ENCODE measurements at places on chromosomes 5 and 9. TPM values are rescaled to one million over a fixed set of nuclear protein-coding genes. Genes with fewer than 3 reads are reported as not detected.

Gene DMRT3
- total RNA-seq = not detected

Gene IL4
- total RNA-seq = not detected

DNA sequence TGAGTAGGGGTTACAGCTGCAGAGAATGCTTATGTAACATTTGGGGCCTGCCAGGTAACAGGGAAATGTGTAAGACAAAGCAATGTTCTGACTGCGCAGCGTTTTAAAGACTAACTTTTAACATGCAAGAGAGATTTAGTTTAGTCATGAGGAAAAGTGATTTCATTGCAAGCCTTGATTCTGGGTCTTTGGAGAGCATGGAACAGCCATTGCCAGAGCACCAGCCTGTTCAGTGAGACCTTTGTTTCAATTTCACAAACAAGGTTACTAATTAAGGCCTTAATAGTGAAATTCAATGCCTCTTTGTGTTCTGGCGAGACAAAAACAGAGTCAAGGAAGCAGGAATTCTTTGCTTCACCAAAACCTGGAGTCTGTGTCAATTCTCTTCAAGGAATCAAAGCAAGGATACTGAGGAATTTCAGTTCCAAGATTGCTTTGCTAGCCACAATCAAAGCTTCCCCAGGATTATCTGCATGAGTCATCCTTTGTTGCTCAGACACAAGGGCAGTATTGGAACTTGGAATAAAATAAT is 14.4 kb downstream of the CKMT2 start:
- DNase-seq = no peak
- H3K27me3 ChIP-seq = no peaks in the 10 kb centered on the region
- no peak overlapping the region for H3K4me3 ChIP-seq
- no peaks in the 10 kb centered on the region for H3K36me3 ChIP-seq

Gene SCGB3A2
- total RNA-seq = not detected

DNA sequence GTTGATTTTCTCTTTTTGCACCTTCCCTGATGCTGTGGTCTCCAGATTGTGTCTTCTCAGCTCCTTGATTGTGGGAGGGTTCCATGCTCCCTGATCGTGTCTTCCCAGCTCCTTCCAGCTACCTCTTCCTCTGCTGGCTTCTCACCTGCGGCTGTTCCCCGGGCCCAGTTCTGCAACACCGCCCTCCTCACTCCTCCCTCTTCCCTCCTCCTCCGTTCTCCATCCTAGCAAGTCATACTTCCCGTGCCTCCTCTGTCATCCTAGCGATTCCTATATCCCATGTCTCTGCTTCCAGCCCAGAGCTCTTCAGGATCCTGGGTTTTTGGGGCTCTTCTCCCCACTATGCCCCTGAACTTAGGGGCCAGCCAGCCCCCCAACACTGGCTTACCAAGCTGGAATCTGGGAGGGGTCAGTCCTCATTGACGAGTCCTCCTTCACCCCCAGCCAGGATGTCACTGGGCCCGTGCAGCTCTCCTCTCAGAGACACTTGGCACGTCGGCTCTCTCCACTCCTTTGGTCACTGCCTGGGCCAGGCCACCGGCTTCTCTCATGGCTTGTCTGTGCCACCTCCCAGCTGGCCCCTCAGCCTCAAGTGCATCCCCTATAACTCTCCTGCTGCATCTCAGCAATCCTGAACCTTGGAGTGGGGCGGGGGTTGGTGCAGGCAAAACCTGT is 255.4 kb upstream of the MVB12B start:
- no peak for DNase-seq
- no peaks in the 10 kb centered on the region for H3K4me1 ChIP-seq
- H3K36me3 ChIP-seq = no peaks in the 10 kb centered on the region
- peaks cover 2% of the 10 kb centered on the region for H3K27me3 ChIP-seq

Gene PCDH1
- 9.8 TPM for total RNA-seq

GRCh38 chr5:35016174-35017051 is 31.3 kb downstream of the AGXT2 start:
- DNase-seq = no peak
- no peaks in the 10 kb centered on the region for H3K27me3 ChIP-seq
- H3K4me3 ChIP-seq = no peak overlapping the region
- no peaks in the 10 kb centered on the region for H3K4me1 ChIP-seq
- H3K36me3 ChIP-seq = peaks cover 30% of the 10 kb centered on the region

Gene LCN6
- not detected for total RNA-seq

- H3K4me3 ChIP-seq = no peak overlapping the region
- no peak for DNase-seq
- peaks cover 17% of the 10 kb centered on the region for H3K4me1 ChIP-seq
- H3K36me3 ChIP-seq = no peaks in the 10 kb centered on the region
These were observed 1.2 kb downstream of the DIPK1B start for GRCh38 chr9:136713550-136713949.

DNA sequence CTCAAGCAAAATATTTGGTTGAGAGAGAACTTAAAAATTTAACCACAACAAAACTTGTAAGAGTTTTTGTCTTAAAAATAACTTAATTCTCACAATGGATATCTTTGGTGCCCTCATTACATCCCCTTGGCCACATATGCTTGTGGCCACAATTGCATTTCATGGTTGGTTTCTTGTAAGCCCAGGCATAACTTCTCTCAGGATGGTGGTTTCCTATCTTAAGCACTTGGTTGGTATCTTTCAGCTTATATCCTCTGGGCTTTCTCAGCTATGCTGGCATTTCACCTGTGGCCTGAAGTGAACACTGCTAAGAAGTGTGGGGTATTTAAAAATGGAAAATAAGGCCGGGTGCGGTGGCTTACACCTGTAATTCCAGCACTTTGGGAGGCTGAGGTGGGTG is 212.4 kb upstream of the MEF2C start:
- no peaks in the 10 kb centered on the region for H3K36me3 ChIP-seq
- H3K4me1 ChIP-seq = no peaks in the 10 kb centered on the region
- DNase-seq = no peak
- no peak overlapping the region for H3K27ac ChIP-seq

Gene PCDHB5
- 0.42 TPM for total RNA-seq

- H3K27ac ChIP-seq = peak overlapping the region; percentile 58
- no peaks in the 10 kb centered on the region for H3K36me3 ChIP-seq
- DNase-seq = no peak
- H3K27me3 ChIP-seq = peaks cover 2% of the 10 kb centered on the region
- H3K4me3 ChIP-seq = no peak overlapping the region
These were observed 2.0 kb downstream of the NR2F1-AS1 start for GRCh38 chr5:93578813-93579691.

DNA sequence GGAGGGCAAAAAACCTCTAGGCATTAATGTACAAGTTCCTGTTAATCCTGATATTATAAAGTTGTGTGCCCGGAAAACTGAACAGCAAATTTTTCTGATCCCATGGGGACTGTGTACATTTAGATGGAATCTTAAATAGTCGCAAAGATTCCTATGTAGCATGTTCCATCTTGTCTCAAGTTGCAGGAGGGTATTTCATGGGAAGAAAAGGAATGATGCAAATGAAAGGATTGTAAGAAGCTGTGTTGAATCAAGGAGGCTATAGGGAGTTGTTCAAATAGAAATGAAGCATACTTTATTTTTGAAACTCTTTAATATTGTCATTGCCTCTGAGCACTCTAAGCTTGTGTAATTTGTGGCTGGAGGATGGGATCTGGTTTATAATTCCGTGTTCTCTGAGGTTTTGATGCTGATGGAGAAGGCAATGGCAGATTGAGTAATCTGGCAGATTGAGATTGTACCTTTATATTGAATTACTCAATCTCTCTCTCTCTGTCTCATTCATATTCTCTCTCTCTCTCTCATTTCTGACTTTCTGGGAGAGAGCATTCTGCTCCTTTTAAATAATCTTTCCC is 288.5 kb downstream of the OSTF1 start:
- no peak overlapping the region for H3K4me3 ChIP-seq
- no peak for DNase-seq
- no peak overlapping the region for H3K27ac ChIP-seq
- no peaks in the 10 kb centered on the region for H3K36me3 ChIP-seq

DNA sequence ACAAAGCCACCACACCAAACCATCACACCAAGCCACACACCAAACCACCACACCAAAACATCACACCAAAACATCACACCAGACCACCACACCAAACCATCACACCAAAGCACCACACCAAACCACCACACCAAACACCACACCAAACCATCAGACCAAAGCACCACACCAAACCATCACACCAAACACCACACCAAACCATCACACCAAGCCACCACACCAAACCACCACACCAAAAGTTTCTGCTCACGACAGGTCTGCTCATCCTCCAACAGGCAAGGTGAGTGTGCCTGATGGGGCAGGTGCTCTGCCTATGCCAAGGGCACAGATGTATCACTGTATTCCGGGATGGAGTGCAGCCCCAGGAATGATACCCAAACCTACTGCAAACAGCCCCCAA is 87.9 kb upstream of the FSTL4 start:
- no peaks in the 10 kb centered on the region for H3K4me1 ChIP-seq
- H3K27ac ChIP-seq = no peak overlapping the region
- no peak for DNase-seq
- no peaks in the 10 kb centered on the region for H3K36me3 ChIP-seq
- H3K27me3 ChIP-seq = no peaks in the 10 kb centered on the region

Gene FGF1
- total RNA-seq = 0.05 TPM

DNA sequence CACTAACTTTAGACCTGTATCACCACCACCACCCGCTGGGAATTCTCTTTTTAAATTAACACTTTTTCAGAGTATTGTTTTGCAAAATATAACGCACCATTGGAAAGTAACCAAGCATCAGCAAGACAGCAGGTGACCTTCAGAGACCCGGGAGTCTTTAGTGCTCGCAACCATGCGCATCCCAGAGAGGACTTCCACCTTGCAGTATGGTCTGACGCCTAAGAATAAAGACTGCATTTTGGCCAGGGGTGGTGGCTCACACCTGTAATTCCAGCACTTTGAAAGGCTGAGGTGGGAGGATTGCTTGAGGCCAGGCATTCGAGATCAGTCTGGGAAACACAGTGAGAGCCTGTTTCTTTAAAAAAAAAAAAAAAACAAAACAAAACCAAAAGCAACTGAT is 113.8 kb downstream of the MED27 start:
- no peak overlapping the region for H3K27ac ChIP-seq
- H3K27me3 ChIP-seq = no peaks in the 10 kb centered on the region
- no peaks in the 10 kb centered on the region for H3K36me3 ChIP-seq
- peaks cover 1% of the 10 kb centered on the region for H3K4me1 ChIP-seq

DNA sequence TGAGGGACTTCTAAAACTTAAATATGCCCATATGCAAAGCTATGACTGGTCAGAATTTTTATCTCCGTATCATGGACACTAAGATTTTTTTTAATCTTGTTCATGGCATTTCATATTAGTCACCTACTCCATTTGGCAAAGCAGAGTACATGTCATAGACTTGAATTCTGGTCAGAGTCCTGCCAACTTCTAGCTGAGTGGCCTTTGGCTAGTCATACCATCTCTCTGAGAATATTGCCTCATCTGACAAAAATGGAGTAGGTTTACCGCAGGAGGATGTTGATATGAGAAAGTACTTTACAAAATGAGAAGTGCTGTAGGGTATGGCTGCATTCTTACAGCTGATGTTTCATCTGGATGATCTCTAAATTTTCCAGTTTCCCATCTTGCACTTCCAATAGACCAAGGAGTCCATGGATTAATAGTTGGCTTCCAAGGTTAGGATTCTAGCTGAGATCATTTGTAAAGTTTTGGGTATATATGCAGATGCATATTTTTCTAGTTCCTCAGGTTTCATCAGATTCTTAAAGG is 150.8 kb upstream of the NR3C1 start:
- H3K4me3 ChIP-seq = no peak overlapping the region
- no peak overlapping the region for H3K27ac ChIP-seq
- no peaks in the 10 kb centered on the region for H3K27me3 ChIP-seq
- no peaks in the 10 kb centered on the region for H3K36me3 ChIP-seq

DNA sequence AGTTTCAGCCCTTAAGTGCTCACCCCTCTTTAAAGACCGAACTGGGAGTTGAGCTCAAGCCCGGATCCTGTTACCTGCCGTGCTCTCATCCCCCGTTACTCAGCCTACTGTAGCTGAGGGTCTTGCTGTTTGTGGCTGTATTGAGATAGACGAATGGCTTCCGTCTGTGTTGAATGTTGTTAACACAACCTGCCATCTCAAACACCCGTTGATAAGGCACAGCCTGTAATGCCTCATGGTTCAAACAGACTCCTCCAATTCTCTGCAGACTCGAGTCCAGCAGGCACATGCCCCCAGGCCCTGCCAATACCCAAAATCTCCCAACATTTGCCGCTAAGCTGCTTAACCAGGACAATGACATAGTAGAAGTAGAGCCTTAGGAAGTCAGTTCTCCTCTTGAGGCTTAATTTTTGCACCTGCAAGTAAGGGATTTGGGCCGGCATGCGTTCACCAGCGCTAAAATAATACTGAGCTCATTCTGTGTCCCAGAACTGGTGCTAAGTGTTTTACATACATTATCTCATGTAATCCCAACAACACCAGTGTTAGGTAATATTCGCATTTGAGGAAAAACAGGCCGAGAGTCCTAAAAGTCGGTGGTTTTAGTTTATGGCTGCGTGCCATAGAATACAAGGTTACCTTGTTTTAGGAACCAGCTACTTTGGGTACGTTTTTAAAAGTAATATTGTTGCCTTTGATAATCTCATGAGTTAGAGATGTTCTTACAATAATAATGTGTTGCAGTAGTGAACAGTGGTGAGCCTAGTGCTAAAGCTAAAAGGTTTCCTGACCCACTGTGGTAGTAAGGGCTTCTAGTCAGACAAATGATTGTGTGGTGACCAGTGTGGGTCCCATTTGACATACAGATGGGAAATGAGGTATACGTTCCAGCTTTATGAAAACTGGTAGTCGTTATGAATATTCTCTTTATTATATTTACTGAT is 1.5 kb upstream of the RFX3 start:
- DNase-seq = no peak
- H3K27ac ChIP-seq = peak overlapping the region; percentile 100
- no peaks in the 10 kb centered on the region for H3K36me3 ChIP-seq
- H3K4me3 ChIP-seq = peak overlapping the region; percentile 81
- no peaks in the 10 kb centered on the region for H3K27me3 ChIP-seq

DNA sequence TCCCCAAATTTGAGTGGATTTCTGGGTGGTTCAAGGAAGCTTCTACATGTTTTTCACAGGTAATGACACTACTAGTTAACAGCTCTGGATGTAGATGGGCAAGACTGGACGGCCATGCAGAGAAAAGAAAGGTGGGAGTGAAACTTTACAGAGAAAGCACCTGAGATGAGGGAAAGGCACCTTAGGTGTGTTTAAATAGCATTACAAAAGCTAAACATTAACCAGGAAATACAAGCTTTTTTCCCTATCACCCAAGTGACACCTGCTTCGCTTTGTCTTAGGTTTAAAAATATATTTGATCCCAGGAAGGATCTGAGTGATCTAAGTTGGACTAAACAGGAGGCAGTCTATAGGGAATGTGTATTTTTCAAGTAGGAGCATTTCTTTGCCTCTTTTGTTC is 8.3 kb downstream of the C9orf152 start:
- no peak overlapping the region for H3K27ac ChIP-seq
- H3K4me3 ChIP-seq = no peak overlapping the region
- no peaks in the 10 kb centered on the region for H3K36me3 ChIP-seq
- DNase-seq = no peak
- peaks cover 18% of the 10 kb centered on the region for H3K4me1 ChIP-seq
- no peaks in the 10 kb centered on the region for H3K27me3 ChIP-seq

Data from liver (tissue), 10 donors.